Progenitor cell of endocrine pancreas (in vitro differentiated cells): ENCODE measurements at places on chromosomes 12 and 14. TPM values are rescaled to one million over a fixed set of nuclear protein-coding genes. Genes with fewer than 3 reads are reported as not detected.

DNA sequence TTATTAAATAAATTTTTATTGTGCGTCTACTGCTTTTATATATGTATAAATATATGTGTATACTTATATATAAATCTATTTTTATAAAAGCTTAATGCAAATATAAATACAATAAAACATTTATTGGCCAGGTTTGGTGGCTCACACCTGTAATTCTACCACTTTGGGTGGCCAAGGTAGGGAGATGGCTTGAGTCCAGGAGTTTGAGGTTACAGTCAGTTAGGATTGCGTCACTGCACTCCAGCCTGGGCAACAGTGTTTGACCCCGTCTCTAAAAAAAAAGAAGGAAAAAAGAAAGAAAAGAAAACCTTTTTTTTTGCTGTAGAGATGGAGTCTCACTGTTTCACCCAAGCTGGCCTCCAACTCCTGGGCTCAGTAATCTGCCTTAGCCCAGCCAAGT lies 20.9 kb downstream of the ACTR6 start:
- H3K27me3 ChIP-seq: no peaks in the 10 kb centered on the region
- no peak overlapping the region for H3K4me3 ChIP-seq
- H3K27ac ChIP-seq: no peak overlapping the region
- peaks cover 17% of the 10 kb centered on the region for H3K36me3 ChIP-seq

GRCh38 chr12:12180136-12180535 lies 86.7 kb downstream of the LRP6 start:
- H3K27ac ChIP-seq: no peak overlapping the region
- peaks cover 38% of the 10 kb centered on the region for H3K4me1 ChIP-seq
- H3K4me3 ChIP-seq: no peak overlapping the region
- no peaks in the 10 kb centered on the region for H3K27me3 ChIP-seq

- no peaks in the 10 kb centered on the region for H3K36me3 ChIP-seq
- H3K4me3 ChIP-seq: no peak overlapping the region
- DNase-seq: no peak
- peaks cover 5% of the 10 kb centered on the region for H3K27me3 ChIP-seq
- peaks cover 7% of the 10 kb centered on the region for H3K4me1 ChIP-seq
Measured at GRCh38 chr14:105123981-105124765, 44.4 kb downstream of the JAG2 start.

GRCh38 chr14:102971314-102971713 lies 48.9 kb downstream of the AMN start:
- no peak overlapping the region for H3K27ac ChIP-seq
- H3K4me3 ChIP-seq: no peak overlapping the region
- H3K36me3 ChIP-seq: peaks cover 27% of the 10 kb centered on the region
- H3K4me1 ChIP-seq: no peaks in the 10 kb centered on the region

DNA sequence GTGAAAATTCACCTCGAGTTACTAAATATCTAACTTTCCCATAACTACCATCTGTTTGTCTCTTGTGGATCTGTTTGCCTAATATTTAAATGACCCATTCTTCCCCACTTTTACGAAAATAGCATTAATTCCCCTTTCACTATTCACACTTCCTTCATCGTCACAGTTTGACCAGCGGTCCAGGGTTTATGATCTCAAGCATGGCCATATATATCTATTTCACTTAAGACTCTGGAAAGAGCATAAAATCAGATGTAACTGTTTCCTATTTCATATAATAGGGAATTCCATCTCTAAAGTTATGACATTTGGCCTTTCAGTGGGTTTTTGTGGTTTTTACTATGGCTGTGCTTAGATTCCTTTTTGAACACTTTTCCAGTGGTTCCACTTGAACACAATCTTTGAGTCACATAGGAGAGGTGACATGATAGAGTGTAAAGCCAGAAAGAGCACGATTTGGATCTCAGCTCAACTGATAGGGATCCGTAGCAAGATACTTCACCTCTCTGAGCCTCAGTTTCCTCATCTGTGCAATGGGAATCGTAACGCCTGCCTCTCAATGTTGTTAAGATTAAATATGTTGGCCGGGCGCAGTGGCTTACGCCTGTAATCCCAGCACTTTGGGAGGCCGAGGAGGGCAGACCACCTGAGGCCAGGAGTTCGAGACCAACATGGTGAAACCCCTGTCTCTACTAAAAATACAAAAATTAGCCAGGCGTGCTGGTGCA lies 754 bp upstream of the BCL2L14 start:
- H3K4me3 ChIP-seq: no peak overlapping the region
- no peaks in the 10 kb centered on the region for H3K36me3 ChIP-seq
- H3K27me3 ChIP-seq: peaks cover 13% of the 10 kb centered on the region
- DNase-seq: no peak
- H3K4me1 ChIP-seq: peaks cover 28% of the 10 kb centered on the region
- no peak overlapping the region for H3K27ac ChIP-seq

GRCh38 chr14:101781240-101782061 lies 19.9 kb downstream of the PPP2R5C start:
- H3K27ac ChIP-seq: no peak overlapping the region
- H3K4me3 ChIP-seq: peak overlapping the region; percentile 44
- DNase-seq: no peak
- H3K27me3 ChIP-seq: peaks cover 31% of the 10 kb centered on the region

The DLK1 gene
- total RNA-seq: 5,491 and 5,856 TPM in 2 replicates

The HCAR2 gene
- total RNA-seq: 0.67 and 1.5 TPM in 2 replicates

- peaks cover 30% of the 10 kb centered on the region for H3K27me3 ChIP-seq
- H3K4me3 ChIP-seq: no peak overlapping the region
- H3K36me3 ChIP-seq: peaks cover 3% of the 10 kb centered on the region
- no peaks in the 10 kb centered on the region for H3K4me1 ChIP-seq
Measured at GRCh38 chr12:112916270-112916669, 9.5 kb downstream of the OAS1 start.

- no peak overlapping the region for H3K27ac ChIP-seq
- H3K4me3 ChIP-seq: no peak overlapping the region
- H3K36me3 ChIP-seq: peaks cover 6% of the 10 kb centered on the region
- peaks cover 3% of the 10 kb centered on the region for H3K4me1 ChIP-seq
Measured at GRCh38 chr14:90632451-90632850, 183.8 kb downstream of the TTC7B start.

DNA sequence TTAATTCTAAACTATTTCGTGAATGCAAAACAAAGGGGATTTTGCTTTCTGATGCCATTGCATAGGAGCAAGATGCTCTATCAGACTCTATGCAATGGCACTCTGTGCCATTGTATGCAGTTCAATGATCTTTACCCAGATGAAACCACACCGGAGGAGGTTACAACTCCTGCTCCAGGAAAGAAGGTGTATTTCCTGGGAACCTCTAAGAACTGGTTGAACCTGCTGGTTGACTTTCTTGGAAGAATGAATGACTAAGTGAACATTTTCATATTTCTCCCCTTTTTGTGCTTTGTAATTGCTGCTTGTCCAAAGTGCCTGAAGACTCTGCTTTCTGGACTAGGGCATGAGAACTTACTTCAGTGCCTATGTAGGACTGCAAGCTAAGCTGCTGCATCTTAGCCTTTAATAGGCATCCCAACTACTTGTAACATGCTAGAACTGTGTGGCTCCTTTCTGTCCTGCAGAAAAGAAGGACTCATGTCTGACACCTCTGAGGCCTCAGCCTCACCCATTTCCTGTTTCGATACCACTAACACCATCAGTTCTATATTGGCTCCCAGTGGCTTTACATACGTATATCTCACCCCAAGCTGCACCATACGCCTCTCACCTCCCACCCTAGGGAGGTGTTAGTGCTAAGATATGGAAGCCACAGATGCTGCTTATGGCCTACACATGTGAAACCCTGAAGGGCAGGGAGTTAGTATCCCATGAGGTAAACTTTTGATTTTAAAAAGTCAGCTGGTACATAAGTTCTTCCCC lies 193.5 kb upstream of the CNOT2 start:
- H3K27me3 ChIP-seq: no peaks in the 10 kb centered on the region
- H3K27ac ChIP-seq: no peak overlapping the region
- no peak for DNase-seq
- peaks cover 4% of the 10 kb centered on the region for H3K4me1 ChIP-seq

DNA sequence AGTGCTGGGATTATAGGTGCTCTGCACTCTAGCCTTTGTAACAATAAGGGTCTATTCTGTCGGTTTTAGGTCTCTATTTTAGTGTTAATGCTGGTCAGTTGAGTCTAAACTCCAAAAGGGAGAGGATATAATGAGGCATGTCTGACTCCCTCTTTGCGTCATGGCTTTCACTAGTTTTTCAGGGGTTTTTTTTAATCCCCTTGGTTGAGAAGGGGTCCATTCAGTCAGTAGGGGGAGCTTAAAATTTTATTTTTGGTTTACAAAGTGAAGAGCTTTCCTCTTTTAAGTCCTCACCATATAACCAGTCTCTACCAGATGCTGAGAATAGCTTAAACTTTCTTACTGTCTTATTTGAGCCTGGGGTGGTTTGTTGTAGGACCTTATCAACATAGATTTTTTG lies 106.9 kb downstream of the PRKCH start:
- peaks cover 17% of the 10 kb centered on the region for H3K4me1 ChIP-seq
- H3K27ac ChIP-seq: no peak overlapping the region
- H3K36me3 ChIP-seq: peaks cover 3% of the 10 kb centered on the region

The RNASE3 gene
- total RNA-seq: not detected in 2 replicates

DNA sequence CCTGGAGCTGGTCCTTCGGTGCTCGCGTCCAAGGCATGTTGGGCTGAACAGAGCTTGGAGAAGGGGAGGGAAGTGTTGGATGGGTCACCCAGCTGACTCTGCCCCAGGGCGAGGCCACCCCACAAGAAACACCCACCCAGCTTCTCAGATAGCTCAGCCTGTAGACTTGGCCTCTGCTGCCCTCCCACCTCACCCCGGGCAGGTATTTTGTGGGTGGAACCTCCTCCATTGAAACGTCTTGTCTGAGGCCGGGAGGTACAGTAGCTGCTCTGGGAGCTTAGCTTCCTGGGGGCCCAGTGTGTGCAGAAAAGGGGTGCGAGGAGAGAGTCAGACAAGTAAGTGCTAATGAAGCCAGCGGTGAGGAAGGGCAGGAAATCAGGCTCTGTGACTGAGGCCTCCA lies 54.8 kb upstream of the TSPAN9 start:
- no peaks in the 10 kb centered on the region for H3K4me1 ChIP-seq
- H3K27ac ChIP-seq: no peak overlapping the region
- peaks cover 13% of the 10 kb centered on the region for H3K36me3 ChIP-seq
- H3K4me3 ChIP-seq: no peak overlapping the region
- H3K27me3 ChIP-seq: no peaks in the 10 kb centered on the region

- no peak overlapping the region for H3K4me3 ChIP-seq
- no peak for DNase-seq
- H3K4me1 ChIP-seq: peaks cover 3% of the 10 kb centered on the region
- peaks cover 9% of the 10 kb centered on the region for H3K27me3 ChIP-seq
- H3K27ac ChIP-seq: no peak overlapping the region
- no peaks in the 10 kb centered on the region for H3K36me3 ChIP-seq
Measured at GRCh38 chr12:674272-674781, 11.1 kb upstream of the NINJ2 start.

The SERPINA10 gene
- total RNA-seq: 2.6 and 3.2 TPM in 2 replicates

DNA sequence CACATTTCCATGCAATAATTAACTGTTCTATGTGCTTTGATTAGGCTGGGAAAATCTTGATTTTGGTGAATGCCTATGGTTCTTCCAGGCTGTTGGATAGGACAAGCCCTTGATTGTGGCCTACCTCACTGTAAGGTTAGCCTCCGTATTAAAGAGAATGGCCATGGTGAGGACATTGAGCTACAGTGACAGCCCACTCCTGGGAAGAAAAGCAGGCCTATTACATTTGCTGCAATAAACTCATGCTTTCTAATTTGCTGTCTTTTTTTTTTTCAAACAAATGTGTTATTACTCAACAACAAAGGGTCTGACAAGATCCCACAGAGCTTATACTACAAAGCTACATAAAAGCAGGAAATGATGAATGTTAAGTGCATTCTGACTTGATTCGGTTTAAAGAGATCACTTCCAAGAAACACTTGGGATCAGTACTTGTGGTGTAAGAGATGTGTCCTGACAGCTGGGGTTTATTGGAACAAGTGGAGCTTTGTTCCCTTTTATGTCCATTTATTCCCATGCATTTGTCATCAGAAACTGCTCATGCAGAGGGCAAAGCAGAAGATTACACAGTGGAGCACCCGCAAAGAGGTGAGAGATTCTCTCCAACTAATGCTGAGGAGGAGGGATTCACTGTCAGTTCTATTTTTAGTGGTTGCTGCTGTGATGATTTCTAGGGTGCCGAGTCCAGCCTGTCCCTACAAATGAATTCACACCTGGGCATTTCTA lies 29.1 kb upstream of the KCNK10 start:
- H3K4me3 ChIP-seq: no peak overlapping the region
- H3K36me3 ChIP-seq: no peaks in the 10 kb centered on the region
- no peak overlapping the region for H3K27ac ChIP-seq
- DNase-seq: no peak

The GDF3 gene
- not detected in 2 replicates for total RNA-seq

The TAC3 gene
- total RNA-seq: 4.1 and 5.3 TPM in 2 replicates

The C1R gene
- total RNA-seq: 10.2 and 10.3 TPM in 2 replicates

The SYNDIG1L gene
- total RNA-seq: 0.29 and 0.34 TPM in 2 replicates
